Naive thymus-derived CD8-positive, alpha-beta T cell (primary cell): ENCODE measurements at places on chromosomes 3 and 15. TPM values are rescaled to one million over a fixed set of nuclear protein-coding genes. Genes with fewer than 3 reads are reported as not detected.

The COL6A5 gene
- not detected for total RNA-seq

DNA sequence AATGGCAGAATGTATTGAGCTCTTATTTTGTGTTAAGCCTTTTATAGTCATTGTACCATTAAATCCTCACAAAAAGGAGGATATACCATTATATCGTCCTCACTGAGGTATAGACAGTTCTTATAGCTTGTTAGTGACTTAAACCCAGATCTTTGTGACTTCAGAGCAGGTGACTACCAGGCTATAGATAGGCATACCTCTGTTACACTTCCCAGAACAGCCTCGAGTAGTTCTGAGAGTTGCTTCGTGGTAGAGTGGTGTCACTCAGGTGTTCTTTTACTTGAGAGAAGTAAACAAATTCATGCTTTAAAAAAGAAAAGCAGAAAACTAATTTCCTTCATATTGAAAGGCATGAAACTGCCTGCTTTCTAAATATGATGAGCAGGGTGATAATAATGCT is 59.9 kb downstream of the SEC22A start:
- no peak for DNase-seq

DNA sequence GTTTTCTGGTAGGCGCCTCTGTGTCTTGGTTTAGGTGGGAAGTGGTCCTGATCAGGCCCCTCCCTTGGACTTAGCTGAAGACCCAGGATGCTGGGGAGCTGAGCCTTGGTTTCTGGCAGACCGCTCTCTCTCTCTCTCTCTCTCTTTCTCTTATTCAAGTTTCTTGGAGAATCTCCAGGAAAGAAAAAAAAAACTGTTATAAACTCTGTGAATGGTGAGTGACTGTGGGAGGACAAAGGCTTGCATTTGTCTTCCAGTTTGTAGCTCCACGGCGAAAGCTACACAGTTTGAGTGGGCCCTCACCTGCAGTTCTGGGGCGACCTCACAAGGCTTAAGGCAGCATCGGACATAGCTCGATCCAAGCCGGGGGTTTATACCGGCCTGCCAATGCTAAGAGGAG is 7.5 kb downstream of the DET1 start:
- no peak for DNase-seq

DNA sequence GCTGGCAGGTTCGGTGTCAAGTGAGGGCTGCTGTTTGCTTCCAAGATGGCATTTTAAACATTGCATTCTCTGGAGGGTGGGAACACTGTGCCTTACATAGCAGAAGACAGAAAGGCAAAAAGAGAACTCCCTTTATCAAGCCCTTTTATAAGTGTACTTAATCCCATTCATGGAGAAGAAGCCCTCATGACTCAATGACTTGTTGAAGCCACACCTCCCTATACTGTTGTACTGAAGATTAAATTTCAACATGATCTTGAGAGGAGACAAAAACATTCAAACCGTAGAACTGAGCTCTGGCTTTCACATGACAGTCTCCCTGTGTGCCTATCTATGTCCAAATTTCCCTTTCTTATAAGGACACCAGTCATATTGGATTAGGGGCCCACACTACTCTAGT is 443.4 kb upstream of the CDIN1 start:
- DNase-seq: no peak

- no peak for DNase-seq
Measured at GRCh38 chr3:189466004-189466403, 165.2 kb upstream of the TP63 start.

DNA sequence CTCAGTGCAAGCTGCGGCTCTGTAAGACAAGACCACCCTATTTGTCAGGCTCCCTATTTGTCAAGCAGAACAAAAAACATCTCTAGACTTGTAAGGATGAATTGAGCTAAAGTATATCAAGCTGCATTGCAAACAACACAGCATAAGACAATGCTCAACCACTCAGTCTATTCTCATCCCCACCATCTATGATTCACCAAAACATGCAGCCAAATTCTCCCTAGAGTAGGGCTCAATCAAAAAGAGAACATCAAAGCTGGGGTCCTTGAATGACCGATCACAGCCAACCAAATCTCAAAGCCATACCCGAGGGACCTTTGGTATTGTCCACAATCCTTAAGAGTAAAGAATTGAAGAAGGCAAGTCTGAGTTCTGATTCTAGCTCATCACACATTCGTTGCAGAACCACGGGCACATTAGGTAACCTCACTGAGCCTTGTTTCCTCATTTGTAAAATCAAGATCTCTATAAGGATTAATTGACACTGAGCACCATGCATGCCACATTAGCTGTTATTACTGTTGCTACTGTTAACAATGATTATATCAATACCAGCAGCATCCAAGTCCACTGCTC is 31.2 kb downstream of the RFTN1 start:
- DNase-seq: no peak

DNA sequence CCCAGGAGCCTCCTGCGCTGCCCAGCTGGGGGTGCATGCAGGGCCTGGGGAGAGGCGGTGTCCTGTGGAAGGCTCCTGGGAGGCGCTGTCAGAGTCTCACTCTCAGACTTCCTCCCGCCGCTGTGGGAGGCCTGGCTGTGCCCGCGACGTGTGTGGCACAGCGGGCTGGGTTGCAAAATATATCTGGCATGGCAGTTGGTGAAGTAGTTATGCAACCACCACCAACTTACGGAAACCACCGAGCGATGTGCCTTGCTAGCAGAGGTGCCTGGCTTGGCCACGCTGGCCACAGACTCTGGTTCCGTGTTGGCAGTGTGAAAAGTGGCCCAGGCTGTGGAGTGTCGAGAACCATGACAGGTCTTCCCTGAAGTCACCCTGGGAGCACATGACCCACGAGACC is 30.6 kb upstream of the GATA2 start:
- DNase-seq: no peak

- DNase-seq: no peak
Measured at GRCh38 chr3:42473083-42473932, 29.1 kb upstream of the VIPR1 start.
